NCI-H2029 treated with DMSO at 0.1 percent for 48 hours (cell line): ENCODE measurements at places on chromosomes 3 and 15.
A peak's percentile ranks its signal among the peaks of the same experiment; 100 is the strongest.

DNA sequence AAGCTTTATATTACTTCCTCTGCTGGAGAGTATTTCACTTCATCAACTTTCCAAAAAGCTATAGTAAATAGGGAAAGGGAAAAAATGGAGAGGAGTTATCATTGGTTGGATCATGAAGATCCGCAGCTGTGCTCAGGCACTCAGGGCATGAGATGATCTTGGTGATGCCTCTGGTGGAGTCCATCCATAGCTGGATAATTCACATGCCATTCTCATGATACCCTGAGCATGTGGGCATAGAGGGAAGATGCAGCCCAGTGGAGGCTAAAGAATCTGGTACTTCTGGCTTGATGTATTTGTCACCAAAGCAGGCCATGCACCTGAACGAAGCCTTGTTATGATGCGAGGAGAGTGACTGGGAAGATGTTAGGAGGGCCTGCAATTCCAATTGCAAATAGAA is 150.2 kb downstream of the CHST2 start:
- DNase-seq = no peak

DNA sequence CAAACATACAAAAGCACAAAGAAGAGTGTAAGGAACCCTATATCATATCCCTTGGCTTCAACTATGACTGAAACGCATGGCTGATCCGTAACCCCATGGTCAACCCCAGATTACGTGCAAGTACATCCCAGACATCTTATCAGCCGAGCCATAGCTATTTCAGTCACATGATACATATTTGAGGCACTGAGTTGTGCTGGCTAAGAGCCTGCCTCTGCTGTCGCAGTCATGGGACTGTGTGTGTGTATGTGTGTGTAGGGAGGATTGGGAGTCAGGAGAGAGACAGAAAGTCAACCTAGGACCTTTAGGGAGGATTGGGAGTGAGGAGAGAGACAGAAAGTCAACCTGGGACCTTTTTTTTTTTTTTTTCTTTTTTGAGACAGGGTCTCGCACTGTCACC is 8.4 kb downstream of the ST6GAL1 start:
- no peak for DNase-seq

- DNase-seq = no peak
These were observed 145.2 kb downstream of the ZIC1 start for GRCh38 chr3:147554332-147554731.

DNA sequence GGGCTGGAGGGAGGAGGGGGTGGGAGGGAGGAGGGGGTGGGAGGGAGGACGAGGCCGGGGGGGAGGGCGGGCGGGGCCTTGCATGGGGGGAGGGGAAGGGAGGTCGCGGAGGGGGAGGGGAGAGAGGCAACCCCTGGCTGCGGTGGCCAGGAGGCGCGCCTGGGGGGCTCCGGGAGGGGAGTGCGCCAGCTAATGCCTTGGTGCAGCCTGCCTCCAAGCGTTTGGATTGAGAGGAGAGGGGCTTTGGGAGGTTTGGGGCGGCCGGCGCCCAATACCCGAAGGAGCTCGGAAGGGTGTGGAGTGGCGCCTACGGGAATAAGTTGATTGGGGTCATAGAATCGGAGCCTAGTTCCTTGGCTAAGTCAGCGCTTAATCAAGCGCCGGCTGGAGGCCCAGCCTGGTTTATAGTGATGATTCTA is 557 bp downstream of the TFG start:
- no peak for DNase-seq

GRCh38 chr3:111758642-111759041 is 100.4 kb upstream of the PHLDB2 start:
- DNase-seq = no peak

DNA sequence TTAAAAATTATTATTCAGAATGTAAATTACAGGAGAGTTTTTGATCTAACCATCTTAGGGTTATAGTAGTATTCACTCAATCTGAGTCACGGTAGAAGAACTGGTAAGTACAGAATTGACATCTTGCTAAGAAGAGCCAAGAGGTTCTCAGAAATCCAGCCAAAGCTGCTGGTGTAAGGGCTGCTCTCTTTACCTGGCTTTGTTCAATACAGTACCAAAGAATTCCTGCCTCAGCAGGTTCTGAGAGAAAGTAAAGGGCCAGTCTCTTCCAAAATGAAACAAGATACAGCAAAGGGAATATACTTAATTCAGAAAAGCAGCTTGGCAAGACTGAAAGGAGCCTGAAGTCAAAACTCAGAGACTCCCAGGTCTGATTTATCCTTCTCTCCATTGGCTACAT is 193.1 kb downstream of the TNIK start:
- DNase-seq = peak; percentile 31

GRCh38 chr3:179880868-179881267 is 155.9 kb downstream of the PEX5L start:
- no peak for DNase-seq

- peak; percentile 8 for DNase-seq
These were observed 133.3 kb downstream of the TBC1D2B start for GRCh38 chr15:77944002-77944867.

DNA sequence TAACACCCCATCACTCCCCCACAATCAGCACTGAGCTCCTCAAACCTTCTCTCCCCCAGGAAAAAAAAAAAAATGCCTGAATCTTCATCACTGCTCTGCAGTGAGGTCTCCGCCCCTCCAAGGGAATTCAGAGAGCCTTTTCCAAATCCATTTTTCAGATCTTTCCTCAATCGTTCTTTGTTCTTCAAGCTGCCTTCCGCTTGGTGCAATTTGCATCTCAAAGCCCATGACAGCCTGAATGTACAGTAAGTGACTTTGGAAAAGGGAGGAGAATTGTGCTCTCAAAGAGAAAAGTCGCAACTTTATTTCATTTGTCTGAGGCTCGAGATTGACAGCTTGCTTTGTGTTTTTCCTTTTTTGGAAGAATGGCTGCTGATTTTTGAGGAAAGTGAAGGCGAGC is 75.0 kb downstream of the CORO2B start:
- DNase-seq = no peak

- no peak for DNase-seq
These were observed 81.8 kb upstream of the GRM7 start for GRCh38 chr3:6779140-6779539.

- peak; percentile 9 for DNase-seq
These were observed 87.0 kb upstream of the ALDH1L1 start for GRCh38 chr3:126267169-126267975.

- peak; percentile 27 for DNase-seq
These were observed 219.9 kb downstream of the TCF12 start for GRCh38 chr15:57138349-57138788.

DNA sequence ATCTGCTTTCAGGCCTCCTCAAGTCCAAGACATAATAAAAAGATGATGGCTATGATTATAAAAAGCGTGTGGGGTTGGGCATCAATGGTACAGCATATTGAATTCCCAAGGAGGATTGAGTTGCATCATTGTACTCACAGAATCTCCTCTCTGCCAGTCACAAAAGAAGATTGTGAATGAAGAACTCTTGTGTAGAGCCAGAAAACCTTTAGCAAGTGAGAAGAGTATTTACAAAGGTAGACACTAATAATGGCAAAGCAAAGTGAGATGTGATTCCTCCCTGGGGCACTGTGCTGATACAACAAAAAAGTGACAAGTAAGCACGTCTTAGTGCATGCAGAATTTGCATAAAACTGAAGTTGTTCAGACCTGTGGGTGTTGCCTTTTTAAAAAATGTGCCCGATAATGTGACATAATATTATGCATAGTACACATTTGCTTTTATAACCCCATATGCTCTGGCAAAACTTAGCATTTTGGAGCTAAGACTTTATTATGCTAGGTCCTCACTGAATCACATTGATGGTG is 291.2 kb upstream of the TBC1D5 start:
- no peak for DNase-seq

- no peak for DNase-seq
These were observed 78.6 kb downstream of the TOP2B start for GRCh38 chr3:25586167-25586505.

- no peak for DNase-seq
These were observed 64.4 kb upstream of the SNRPA1 start for GRCh38 chr15:101359365-101359947.

- DNase-seq = no peak
These were observed 889.7 kb downstream of the IGSF11 start for GRCh38 chr3:118144919-118145318.

- DNase-seq = no peak
These were observed 43.1 kb downstream of the DNAJB8 start for GRCh38 chr3:128423525-128424147.

GRCh38 chr15:33112541-33113105 is 81.9 kb downstream of the FMN1 start:
- no peak for DNase-seq

- DNase-seq = peak; percentile 3
These were observed 1122.0 kb downstream of the ROBO1 start for GRCh38 chr3:78645628-78646310.

DNA sequence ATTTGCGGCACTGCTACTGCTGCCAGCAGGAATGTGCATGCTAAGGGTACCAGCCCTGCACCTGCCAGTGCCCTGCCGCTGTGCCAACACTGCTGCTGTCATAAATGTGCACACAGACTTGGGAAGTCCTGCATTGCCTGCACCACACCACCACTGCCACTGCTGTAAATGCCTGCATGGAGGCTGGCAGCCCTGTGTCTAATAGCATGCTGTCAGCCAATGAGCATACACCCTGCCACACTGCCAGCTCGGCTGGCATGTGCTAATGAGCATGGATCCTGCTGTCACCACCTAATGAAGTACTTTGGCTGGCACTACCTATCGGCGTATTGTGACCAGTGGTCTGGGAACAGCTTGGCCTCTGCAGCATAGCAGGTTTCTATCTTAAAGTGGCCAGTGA is 981.8 kb upstream of the GBE1 start:
- no peak for DNase-seq

DNA sequence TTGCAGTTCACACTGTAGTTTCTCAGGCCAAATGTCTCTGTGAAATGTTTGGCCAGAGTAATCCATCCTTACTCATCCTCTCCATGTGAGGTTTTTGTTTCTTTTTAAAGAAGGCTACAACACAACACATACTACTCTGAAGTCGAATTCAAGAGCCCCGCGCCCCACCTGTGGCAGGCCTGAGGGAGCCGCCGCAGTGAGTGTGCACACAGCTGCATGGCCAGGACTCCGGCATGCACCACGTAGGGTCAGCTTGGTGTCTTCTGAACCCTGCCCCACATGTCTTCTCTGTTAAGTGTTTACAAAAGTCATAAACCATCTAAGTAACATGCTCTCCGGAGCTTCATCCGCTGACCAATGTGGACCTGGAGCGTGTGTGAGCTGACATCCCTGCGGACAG is 58.7 kb downstream of the PGPEP1L start:
- DNase-seq = no peak

DNA sequence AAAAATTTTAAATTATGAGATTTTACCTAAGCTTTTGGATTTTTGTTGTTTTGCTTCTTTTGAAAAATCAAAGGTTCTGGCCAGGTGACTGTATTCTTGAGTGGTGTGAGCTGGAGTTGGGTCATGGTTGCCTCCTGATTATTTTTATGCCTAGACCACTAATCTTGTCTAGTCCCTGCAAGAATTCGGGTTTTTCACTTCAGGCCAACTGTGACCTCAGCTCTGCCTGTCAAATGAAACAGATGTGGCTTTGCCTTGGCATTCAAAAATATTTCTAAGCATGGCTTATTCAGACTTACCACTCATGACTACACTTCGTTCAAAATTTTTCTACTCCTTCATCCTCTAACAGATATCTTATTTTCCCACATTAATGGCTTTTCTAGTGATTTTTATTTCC is 25.4 kb upstream of the CDV3 start:
- no peak for DNase-seq

GRCh38 chr15:77057685-77058084 is 13.2 kb downstream of the TSPAN3 start:
- no peak for DNase-seq

- DNase-seq = no peak
These were observed 96.7 kb downstream of the LSM3 start for GRCh38 chr3:14274999-14275961.

DNA sequence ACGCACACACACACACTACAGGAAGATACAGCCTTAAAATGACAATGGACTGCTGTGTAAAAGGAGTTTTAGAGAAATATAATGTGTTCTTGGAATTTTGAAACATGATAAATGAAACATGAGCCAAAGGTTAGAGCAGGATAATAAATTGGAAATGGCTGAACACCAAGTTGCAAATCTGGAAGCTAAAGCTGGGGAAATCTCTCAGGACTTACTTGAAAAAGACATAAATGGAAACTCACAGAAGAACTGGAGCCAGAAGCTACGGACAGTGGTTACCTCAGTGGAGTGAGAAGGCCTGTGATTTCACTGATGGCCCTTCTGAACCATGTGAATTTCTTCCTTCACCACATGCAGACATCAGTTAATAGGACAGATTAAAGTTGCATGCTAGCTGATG is 37.3 kb upstream of the ATP10A start:
- no peak for DNase-seq

- DNase-seq = no peak
These were observed 34.9 kb upstream of the ZNF385D start for GRCh38 chr3:21785765-21786437.
